Activated CD4-positive, alpha-beta T cell treated with anti-CD3 and anti-CD28 coated beads, Interleukin-2, Interleukin-6, amounts not matched to agents 100 ng/mL and 50 ng/mL, durations not matched to agents 16 hours and 8 hours (primary cell): ENCODE measurements at places on chromosomes 1 and 21.

- no peak for DNase-seq
Measured at GRCh38 chr1:86176226-86176625, 19.7 kb upstream of the COL24A1 start.

DNA sequence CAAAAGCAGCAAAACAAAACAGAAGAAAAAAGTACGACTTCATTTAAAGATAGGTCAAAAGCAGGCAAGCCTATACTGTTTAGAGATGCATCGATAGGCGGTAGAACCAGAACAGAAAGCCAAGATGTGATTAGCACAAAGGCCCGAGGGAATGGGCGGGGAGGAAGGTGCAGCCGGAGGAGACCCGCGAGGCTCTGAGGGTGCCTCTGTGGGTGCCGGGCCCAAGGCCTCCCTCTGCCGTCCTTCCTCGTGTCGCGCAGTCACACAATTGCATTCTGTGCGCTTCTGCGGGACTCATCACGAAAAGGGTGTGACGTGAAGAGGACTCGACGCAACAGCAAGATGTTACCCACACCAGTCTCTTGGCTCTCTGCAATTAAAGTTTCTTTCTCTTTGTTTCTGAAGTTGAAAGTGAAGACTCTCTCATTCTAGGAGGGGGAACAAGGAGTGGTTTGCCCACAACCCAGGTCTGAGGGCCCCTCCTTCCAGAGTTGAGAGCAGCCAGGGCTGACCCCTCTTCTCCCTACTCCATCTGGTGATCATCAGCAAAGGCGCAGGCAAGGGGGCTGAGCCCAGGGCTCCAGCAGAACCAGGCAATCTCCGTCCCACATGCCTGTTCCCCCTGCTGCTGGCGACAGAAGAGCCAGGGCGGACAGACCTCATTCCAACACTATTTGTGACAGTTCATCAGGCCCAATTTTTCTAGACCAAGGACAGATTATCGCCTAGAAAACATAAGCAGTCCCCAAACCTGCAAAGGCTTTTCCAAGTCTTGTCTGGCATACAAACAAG is 41.0 kb downstream of the NPHP4 start:
- no peak for DNase-seq

DNA sequence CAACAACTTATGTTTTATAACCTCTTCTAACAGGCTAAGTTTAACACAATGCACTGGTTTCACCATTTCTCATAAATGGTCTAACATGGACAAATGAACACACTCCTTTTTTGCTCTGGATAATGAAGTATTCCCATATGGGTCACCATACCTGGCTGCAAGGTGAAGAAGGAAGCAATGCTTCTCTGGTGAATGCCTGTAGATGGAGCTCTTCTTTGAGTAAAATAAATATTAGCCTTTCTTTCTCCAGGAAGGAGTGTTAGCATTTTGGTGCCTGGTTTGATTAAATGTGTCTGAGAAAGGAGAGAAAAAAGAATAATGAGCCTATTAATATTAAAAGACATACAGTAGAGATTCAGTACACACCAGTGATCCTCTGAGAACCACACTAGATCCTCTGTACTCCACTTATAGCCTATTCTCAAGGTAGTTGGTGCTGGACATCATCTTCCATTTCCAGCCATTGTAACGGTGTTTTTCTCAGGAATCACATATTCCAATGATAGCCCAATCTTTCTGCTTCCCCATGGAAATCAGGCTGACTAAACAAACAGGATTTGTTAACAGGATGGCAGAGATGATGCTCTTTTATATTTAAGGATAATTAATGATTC is 17.6 kb downstream of the MTFR1L start:
- DNase-seq: no peak

GRCh38 chr1:69738458-69739250 is 170.9 kb downstream of the LRRC7 start:
- DNase-seq: no peak

DNA sequence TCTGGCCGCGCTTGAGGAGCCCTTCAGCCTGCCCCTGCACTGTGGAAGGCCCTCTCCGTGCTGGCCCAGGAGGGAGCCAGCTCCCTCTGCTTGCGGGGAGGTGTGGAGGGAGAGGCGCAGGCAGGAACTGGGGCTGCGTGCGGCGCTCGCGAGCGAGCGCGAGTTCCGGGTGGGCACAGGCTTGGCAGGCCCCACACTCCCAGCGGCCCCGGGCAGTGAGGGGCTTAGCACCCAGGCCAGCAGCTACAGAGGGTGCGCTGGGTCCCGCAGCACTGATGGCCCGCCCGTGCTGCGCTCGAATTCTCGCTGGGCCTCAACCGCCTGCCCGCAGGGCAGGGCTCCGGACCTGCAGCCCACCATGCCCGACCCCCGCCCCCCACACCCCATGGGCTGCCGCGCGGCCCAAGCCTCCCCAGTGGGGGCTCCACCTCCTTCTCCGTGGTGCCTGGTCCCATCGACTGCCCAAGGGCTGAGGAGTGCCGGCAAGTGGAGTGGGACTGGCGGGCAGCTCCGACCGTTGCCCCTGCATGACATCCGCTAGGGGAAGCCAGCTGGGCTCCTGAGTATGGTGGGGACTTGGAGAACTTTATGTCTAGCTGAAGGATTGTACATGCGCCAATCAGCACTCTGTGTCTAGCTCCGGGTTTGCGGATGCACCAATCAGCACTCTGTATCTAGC is 46.0 kb downstream of the COL24A1 start:
- no peak for DNase-seq

- DNase-seq: no peak
Measured at GRCh38 chr1:178612261-178612660, 99.4 kb downstream of the TEX35 start.

DNA sequence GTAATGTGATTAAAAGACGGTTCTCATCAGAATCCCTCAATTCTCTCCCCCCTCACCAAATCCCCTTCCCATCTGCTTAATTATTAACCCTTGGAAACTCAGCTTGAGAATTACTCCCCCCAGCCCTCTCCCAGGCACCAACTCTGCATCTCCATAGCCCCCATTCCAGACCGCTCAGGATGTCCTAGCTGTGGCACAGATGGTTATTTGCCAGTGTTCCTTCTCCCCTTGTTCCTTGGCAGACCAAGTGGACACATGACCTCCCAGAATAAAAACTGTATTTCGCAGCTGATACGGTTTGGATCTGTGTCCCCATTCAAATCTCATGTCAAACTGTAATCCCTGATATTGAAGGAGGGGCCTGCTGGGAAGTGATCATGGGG is 14.6 kb downstream of the HENMT1 start:
- DNase-seq: no peak

DNA sequence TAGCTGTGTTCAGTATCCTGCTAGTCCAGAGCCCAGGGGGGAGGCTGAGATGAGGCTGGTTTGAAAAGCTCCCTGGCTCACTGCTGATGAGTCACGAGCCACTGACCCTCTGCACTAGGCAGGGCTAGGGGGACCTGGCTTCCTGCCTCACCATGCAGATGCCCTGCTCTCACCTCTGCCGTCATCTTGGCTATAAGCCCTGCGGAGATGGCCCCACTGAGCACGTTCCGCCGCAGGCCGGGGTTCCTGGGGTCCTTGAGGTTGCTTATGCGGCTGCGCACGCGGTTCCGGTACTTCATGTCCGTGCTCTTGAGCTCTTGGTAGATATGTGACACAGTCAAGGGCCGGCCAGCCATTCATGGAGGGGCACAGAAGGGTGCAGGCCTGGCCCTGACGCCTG is 24.1 kb upstream of the ZNF436 start:
- no peak for DNase-seq

- peak; percentile 61 for DNase-seq
Measured at GRCh38 chr1:160954158-160955104, at the start of gene ITLN2. TSS of gene ITLN2 (minus strand) at chr1:160954809. CDS start at chr1:160954741, 68 bp downstream.

DNA sequence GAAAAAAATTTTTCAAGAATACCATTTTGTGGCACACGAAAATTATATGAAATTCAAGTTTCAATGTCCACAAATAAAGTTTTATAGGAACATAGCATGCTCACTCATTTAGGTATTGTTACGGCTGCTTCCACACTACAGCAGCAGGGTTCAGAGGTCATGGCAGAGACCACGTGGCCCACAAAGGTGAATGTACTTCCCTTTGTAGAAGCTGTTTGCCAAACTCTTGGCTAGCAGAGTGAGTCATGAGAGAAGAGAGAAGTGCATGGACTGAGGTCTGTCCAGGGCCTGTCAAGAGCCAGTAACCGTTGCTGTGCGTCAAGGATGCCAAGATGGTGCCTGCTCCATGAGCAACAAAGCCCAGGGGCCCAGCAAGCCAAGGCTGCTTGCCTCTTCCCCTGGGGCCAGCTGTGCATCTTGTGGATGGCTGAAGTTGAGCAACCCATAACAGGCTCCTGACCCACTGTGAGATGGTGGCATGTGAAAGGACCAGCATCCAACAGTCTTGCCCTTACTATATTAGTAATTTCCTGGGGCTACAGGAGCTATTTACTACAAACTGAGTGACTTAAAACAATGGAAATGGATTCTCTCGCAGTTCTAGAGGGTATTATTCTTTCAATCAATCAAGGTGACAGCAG is 64.8 kb upstream of the ATP5PO start:
- peak; percentile 27 for DNase-seq

- DNase-seq: no peak
Measured at GRCh38 chr1:54583871-54584270, 35.8 kb downstream of the ACOT11 start.
